ENCODE measurements at places on chromosomes 11 and 22.
A peak's percentile ranks its signal among the peaks of the same experiment; 100 is the strongest.

- DNase-seq = peak; percentile 8
Measured at GRCh38 chr11:14075118-14076078, 112.9 kb downstream of the SPON1 start.

DNA sequence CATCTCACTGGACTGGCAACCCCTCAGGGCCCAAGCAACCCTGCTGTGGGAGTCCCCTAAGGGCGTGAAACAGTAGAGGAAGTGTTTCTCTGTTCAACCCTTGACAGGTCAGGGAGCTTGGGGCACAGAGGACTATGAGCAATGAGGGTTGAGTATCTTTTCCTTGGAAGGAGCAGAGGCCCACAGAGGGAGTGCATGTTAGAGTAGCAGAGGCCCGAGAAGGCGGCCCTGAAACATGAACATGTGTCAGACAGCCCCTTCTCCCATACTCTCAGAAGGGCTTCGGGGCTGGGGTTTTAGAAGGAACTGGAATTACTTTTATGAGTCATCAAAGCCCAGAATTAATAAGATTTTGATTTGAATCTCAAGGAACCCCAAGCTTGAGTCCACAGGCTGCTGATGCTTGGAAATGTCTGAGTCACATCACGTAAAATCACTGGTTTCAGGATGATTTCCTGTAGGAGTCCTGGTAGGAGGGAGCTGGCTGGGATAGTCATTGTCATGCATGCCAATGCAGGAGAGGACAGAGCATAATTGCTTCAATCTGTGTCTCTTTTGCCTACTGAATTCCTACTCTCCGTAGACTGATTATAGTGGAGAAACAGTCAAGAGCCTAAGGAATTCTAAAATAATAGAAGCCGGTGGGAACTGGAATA, 22.6 kb downstream of the C11orf71 start:
- peak; percentile 95 for DNase-seq

DNA sequence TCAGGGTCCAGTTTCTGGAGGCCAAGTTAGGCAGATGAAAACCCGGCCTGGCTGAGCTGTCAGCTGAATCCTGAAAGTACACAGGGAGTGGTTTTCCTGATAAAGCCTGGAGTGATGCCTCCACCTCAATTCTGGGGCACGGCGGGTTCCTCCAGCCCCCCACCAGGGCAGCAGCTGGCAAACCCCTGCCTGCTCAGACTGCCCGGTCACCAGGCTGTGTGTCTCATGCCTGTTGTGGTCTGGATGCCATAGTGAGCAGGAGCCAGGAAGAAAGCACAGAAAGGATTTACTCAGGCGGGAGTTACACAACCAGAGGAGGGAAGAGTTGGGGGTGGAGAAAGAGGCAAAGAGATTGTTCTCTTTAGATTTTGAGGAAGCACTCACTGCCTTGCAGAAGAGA, 119.9 kb upstream of the RASSF10 start:
- DNase-seq = peak; percentile 55

DNA sequence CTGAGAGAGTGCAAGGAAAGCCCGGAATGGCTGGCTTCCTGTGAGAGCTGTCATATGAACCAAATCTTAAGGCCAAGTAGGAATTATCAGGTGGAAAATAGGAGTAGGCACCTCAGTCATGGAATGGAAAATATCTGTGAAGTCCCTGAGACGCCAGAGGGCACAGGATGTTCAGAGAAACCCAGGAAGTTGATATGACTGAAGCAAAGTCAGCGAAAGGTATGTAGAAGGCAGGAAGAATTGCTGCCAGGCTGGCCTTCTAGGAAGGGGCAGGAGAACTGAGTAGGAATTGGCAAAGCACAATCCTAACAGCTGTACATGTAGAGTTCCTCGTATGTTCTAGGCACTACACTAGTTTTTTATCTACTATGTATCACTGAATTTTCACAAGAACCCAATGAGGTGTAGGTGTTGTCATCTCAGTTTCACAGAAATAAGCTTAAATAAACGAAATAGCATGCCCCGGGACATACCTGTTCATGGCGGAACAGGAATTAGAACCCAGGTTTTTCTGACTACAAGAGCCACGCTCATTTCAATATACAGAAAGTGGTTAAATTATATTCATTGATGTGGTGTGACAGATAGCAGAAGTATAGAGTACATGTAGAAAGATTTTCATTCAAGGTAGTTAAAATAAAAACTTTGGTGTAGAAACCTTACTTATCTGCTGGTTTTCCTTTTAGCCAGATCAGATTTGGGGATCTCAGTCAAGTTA, 17.0 kb downstream of the HMGXB4 start:
- peak; percentile 11 for DNase-seq

GRCh38 chr11:94544646-94545263, 1.0 kb downstream of the FUT4 start:
- peak; percentile 29 for DNase-seq

DNA sequence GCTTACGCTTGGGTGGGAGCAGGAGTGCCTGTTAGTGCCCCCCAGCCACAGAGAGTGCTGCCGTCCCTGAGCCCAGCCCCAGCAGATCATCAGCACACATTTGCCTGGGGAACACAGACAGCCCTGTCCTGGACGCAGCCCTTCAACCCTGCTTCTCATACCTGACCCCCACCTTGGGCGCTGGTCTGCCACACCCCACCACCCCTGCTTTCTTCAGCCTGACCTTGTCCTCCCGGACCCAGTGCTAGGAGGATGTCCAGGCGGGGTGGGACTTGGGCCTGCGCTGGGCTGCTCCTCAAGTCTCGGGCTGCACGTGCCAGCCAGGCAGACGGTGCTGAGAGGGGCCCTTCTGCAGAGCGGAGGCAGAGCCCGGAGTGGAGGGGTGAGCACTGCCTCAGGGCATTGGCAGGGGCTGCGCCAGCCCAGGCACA, 119.2 kb downstream of the KCNQ1OT1 start:
- DNase-seq = no peak

DNA sequence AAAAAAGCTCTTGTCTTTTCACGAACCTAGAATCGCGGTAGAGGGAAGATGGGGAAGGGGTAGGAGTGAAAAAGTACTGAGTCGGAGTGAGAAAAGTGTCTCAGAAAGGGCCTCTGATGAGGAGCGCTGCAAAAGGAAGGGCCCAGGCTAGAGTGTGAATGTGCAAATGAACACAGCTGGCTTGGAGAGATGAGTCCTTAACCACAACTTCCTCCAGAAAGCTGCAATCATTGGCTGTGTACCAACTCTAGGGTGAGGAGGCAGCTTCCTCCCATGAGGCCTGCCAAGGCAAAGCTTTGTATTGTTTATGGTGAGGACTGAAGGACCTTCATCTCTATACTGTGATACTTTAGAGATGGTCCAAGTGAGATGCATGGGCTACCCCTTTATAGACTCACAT, 566.9 kb upstream of the ANO5 start:
- DNase-seq = no peak

DNA sequence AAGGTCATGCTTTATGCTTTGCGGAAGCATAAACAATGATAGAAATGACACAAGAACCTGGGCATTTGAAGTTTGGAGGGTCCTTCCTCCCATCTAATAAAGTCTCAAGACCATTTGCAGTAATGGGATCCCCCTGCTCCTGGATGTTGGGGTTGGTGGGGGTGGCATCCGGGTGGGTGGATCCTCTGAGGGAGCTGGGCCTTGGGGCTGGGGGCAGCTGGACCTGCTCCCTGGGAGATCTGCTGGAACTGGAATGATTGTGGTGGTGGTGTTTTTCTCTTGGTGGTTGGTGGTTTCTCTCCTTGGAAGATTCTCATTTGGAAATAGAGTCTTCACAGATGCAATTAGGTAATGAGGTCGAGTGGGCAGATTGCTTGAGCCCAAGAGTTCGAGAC, 2.2 kb upstream of the NAP1L4 start:
- DNase-seq = no peak

DNA sequence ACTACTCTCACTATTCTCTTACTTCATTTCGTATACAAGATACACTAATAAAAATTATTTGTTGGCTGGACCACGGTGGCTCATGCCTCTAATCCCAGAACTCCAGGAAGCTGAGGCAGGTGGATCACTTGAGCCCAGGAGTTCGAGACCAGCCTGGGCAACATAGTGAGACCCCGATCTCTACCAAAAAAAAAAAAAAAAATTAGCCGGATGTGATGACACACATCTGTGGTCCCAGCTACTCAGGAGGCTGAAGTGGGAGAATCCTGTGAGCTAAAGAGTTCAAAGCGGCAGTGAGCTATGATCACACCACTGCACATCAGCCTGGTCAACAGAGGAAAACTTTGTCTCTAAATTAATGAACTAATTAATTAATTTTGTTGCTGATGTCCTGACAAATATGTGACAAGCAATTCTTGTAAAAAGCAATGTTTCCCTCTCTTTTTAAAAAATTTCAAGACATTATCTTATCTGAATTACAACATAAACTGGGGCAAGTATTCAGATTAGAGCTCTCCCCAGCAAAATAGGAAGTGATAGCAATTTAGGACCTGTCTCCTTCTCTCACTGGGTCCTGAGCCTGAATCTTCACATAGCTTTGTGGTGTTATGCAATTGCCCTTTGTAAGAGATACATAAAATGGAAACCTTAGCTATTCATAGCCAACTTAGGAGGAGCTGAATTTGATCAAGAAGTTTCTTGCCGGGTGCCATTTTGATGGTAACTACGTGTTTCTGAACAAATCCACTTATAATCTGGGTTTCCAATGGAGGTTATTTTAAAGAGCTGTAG, 17.6 kb upstream of the TMA7B start:
- no peak for DNase-seq

DNA sequence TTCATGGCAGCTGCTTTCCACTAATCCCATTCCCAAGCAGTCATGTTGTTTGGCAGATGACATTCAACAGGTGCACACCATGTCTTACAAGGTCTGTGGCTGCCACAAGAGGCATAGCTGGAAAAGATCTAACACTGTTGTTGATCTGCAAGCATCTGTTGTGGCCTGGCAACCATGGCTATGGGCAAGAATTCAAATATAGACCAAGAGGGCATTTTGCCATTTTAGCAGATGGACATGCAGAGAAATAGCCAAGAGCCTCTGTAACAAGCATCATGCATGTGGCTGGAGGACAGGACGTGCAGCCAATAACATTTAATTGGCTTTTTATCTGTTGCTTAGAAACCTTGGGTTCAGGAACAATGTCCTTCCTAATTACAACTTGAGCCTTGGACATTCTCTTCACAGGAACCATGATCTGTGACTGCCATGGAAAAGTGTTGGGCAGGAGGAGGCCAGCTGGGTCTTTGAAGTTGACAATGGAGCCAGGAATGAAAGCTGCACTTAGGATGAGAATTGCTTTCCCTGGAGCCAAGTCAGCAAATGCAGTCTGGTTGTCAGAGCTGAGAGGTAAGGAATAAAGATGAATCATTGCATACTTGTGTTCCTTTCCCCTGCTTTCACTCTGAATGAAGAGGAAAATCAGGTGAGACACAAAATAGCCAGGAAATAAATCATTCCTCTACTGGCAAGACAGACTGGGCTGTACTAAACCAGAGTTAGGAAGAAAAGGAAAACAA, 113.6 kb upstream of the ANO5 start:
- DNase-seq = no peak

GRCh38 chr22:24054356-24054755, 43.3 kb downstream of the CABIN1 start:
- DNase-seq = peak; percentile 70

GRCh38 chr11:134731213-134731961, 319.3 kb upstream of the B3GAT1 start:
- no peak for DNase-seq

GRCh38 chr22:45208993-45209838, 31.5 kb downstream of the KIAA0930 start:
- peak; percentile 82 for DNase-seq

- DNase-seq = no peak
Measured at GRCh38 chr11:68517121-68517741, 56.7 kb downstream of the PPP6R3 start.

DNA sequence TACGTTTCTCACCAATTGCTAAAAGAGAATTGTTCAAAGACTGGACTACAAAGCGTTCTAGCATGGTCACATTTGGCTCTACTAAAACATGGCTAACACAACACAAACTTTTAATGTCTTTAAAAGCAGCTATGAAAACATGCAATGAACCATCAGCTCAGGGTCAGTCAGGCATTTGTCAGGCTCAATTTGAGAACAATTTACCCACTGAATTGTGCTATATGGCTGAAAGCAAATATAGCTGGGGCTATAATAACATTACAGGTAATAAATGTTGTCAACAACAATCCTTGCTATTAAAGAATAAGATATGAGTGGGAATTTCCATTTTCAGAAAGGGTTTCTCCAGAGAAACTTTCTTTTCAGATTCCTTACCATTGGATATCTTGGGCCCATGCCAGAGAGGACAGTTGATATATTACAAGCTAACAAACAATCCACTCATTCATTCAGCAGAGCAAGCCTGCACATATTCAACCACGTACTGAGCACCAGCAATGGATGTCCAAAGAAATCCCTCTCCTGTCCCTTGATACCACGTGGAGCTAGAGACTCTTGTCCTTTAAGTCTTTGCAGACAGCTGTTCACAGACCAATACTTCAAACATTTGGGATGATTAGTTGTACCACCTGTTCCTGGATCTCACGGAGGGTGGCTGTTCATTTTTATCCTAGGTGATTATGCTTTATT, 82.5 kb upstream of the DDI1 start:
- no peak for DNase-seq

- DNase-seq = no peak
Measured at GRCh38 chr22:19970031-19970478, 28.4 kb upstream of the TXNRD2 start.

GRCh38 chr11:111514216-111515031, at the start of gene HOATZ:
Gene HOATZ (plus strand): TSS chr11:111514778. CDS start chr11:111514785, 7 bp downstream.
- no peak for DNase-seq

DNA sequence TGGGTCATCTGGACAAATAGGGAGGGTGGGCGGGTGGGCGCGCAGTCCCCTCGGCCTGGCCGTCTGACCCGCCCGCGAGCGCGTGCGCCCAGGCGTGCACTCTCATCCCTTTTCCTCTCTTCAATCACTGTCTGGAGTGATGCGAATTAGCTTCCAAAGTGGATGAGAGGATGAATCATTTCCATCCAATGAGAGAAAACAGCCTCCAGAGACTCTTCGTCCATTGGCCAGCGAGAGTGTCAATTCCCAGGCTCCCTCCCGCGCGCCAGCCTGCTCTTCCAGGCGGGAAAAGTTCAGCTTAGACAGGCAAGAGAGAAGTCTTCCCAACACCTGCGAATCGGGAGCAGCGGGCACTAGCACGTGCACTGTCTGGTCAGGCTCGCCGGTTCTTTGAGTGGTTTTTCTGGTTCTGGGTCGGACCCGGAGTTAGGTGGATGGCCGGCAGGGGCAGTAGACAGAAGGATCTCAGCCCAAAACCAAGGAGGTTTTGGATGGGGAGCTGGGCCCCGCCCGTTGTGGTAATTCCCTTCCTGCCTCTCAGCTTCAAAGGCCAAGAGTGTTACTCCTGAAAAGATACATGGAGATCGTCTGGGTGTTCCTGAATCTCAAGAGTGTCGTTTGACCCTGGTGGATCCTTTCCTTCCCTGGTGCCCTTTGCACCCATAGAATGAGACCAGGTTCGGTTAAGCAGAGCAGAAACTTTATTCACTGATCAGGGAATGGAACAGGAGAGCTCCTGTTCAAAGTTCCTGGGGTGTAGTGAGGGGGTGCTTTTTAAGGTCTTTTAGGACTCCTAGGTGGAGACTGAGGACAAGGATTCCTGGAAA, 33.4 kb upstream of the GLYATL1 start:
- DNase-seq = peak; percentile 95

DNA sequence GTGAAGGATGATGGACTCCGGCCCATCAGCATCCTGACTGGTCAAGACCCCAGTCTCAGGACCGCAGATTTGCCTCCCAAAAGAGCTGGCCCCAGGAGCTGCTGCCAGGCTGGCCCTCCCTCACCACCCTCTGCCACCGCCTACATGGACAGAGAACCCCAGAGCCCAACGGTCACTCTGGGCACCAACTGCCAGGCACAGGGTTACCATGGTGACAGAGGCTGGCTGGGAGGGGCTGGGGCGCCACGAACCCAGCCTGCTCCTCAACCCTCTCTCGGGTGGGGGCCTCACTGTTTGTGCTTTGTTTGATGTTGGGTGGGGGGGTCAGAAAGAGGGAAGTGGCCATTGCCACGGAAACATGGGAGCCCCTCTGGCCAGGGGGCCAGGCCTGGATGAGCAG, 55.8 kb downstream of the ELFN2 start:
- no peak for DNase-seq

Data from ELR (cell line).